Activated CD8-positive, alpha-beta memory T cell treated with anti-CD3 and anti-CD28 coated beads for 4 hours (primary cell): ENCODE measurements at places on chromosomes 16 and 17.
A peak's percentile ranks its signal among the peaks of the same experiment; 100 is the strongest.

GRCh38 chr16:33059206-33059605 lies 134.8 kb upstream of the TP53TG3C start:
- DNase-seq, result no peak

GRCh38 chr17:38460082-38460715 lies 31.9 kb downstream of the ARHGAP23 start:
- no peak for DNase-seq

- DNase-seq, result no peak
Measured at GRCh38 chr16:4373356-4373908, 1.8 kb downstream of the VASN start.

DNA sequence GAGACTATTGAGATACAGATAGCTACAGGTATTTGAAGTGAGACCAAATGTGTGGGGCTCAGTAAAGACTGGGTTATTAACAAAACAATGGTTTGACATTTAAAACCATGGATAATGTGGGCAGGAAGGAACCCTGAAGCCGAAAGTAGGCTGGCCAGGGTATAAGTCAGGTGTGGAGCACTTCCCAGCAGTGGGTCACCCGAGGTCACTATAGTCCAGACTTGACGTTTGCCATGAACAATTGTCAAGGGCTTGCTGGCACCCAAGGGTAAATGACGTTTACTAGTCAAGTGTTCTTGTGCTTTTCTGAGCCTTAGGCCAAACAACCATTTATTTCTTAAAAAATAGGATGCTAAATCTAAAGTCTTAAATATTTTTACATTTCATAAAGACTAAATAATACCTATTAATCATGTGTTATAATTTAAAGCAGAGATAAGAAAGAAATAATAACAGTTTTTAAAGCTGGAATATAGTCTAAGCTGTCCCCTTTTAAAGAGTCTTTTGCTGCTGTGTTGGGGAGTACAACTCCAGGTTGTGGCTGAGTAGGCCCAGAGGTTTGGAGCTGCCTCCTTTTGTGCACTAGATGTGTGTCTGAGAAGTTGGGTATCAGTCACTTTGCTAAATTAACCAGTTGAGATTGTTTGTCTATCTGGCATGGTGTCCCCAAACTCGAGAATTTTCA lies 15.7 kb downstream of the ALDH3A2 start:
- DNase-seq, result no peak

- peak; percentile 79 for DNase-seq
Measured at GRCh38 chr17:8173056-8173870, 2.9 kb downstream of the TMEM107 start.

GRCh38 chr16:20675488-20676267 lies 21.8 kb downstream of the ACSM1 start:
- DNase-seq, result no peak

GRCh38 chr16:14132696-14133048 lies 61.6 kb downstream of the MRTFB start:
- DNase-seq, result no peak

GRCh38 chr17:64634218-64634617 lies 27.9 kb downstream of the SMURF2 start:
- no peak for DNase-seq

DNA sequence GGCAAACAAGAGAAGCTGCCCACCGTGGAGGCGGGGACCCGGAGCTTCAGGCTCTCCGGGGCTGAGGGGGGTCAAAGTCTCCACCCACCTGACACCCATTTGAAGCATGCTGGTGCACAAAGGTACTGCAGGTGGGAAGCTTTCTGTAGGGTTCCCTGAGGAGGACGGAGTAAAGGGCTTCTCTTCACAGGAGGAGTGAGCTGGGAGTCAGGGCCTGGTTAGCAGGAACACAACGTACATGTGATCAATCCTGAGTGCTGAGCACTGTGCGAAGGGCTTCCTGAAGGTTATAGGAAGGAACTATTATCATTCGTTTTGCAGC lies 252.9 kb upstream of the RPL38 start:
- no peak for DNase-seq

GRCh38 chr17:80112471-80113032 lies 11.2 kb downstream of the GAA start:
- DNase-seq, result no peak

DNA sequence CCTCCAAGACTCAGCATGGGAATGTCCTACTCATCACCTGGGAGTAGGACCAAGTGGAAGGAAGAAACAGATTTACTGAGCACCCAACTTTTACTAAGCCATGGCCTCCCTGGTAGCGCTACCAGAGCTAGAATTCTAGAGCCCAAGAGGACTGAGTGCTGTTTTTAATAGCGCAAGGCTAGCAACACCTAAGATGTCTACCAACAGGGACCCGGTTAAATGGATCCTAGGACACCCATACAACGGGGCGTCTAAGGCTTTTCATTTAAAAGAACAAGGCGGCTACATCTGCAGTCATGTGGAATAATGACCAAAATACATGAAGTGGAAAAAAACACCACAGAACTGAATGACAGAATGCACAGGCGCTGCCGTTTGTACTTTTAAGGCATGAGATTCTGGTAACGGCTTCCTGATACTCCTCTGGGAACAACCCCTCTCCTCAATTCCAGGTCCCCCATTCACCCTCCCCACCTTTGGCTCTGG lies 5.1 kb downstream of the GGA2 start:
- DNase-seq, result no peak

- no peak for DNase-seq
Measured at GRCh38 chr17:47935961-47936360, 5.4 kb upstream of the PNPO start.

- no peak for DNase-seq
Measured at GRCh38 chr16:4052801-4053293, 63.4 kb downstream of the ADCY9 start.

- no peak for DNase-seq
Measured at GRCh38 chr17:16178836-16179235, 36.5 kb downstream of the NCOR1 start.

DNA sequence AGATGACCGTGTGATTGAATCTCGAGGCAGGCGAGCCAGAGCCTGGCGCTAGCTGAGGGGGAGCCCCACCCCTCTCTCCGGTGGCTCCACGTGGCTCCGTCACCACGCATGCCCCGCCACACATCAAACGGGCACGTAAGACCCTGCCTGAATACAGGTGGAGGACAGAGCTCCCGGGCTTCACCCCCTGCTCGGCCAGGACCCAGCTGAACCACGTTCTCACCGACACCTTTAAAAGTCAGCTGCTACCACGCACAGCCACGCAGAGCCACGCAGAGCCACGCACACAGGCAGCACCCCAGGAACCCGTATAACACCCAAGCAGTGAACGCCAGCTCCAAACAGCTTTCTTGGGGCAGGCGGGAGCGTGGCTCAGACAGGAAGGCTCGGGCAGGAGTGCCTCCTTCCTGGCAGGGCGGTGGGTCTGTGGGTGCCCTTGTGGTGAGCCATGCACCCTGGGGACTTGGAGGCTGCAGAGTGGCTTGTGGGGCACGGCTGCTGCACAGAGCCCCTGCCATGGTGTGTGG lies 4.4 kb downstream of the TMEM204 start:
- no peak for DNase-seq

DNA sequence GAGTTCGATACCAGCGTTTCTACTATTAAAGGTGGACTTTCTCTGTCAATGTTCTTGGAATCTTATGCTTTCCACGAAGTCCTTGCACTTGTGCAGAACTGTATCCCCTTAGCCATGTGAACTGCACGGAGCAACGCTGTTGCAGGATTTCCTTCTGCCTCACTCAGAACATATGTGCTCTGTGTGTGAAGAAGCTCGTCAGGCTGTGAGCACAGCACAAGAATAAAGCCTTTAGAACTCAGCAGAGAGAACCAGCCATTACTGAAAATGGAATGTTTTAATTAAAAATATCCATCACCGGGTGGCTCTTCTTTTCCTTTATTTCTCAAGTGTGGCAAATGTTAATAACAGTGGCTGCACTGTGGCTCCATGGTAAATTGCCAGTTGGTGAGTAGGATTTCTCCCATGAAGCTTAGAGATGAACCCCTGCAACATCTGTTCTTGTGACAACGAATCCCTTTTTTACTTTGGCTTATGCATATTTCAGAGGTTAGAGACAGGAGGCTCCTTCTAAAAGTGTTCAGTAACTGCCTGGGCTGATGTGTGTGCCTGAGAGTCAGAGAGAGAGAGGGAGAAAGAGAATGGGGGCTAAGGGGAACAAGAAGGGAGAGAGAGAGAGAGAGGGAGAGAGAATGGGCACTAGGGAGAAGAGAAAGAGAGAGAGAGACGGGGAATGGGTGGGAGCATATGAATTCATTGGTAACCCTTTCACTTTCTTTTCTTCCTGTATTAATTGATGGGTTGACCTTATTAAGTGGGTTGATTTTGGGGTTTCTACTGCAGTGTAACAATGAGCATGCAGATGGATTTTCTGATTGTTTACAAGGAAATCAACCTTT lies 50.0 kb downstream of the RPTOR start:
- no peak for DNase-seq

- no peak for DNase-seq
Measured at GRCh38 chr16:89036776-89037175, 56.9 kb upstream of the ACSF3 start.

DNA sequence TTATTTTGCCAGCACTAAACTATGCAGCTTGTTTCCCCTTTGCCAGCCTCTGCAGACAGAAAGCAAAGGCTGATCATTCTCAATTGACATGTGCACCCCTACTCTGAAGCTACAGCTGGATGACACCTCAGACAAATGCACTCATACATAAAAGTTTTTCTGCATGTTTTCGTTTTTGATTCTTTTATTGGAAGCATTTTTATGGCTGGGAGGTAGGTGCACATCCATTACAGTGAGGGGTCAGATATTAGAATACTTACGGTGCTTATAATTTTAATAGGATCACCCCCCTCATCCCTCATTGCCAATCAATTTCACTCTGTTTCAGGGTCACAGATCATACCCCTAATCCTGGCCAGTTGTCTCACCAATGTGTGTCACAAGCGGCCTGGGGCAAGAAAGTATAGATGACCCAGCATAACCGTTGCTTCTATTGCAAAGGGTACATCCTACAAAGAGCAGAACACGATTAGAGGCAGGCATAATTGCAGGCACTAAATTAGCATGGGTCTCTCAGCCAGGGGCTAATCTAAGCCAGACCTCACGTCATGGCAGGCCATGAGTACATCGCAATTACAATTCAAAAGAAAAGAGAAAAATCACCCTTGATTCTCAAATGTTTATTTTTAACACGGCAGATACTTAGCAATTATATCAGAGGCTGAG lies 89.5 kb upstream of the SOX9 start:
- no peak for DNase-seq

- DNase-seq, result no peak
Measured at GRCh38 chr17:57708410-57708809, 36.7 kb downstream of the CCDC182 start.

DNA sequence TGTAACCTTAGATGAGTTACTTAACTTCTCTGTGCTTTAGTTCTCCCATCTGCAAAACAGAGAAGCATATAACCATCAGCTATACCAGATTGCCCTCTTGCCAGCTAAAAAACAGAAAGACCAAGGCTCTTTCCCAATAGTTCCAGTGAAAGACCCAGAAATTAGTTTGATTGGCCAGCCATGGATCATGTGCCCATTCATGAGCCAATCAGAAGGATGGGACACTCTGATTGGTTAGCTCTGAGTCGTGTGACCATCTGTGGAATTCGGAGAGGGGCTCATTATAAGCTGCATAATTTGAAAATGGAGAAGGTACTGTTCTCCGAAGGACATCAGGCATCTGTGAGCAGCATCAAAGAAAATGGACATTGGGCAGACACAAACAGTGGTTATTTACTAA lies 155.2 kb downstream of the ABCC12 start:
- no peak for DNase-seq

DNA sequence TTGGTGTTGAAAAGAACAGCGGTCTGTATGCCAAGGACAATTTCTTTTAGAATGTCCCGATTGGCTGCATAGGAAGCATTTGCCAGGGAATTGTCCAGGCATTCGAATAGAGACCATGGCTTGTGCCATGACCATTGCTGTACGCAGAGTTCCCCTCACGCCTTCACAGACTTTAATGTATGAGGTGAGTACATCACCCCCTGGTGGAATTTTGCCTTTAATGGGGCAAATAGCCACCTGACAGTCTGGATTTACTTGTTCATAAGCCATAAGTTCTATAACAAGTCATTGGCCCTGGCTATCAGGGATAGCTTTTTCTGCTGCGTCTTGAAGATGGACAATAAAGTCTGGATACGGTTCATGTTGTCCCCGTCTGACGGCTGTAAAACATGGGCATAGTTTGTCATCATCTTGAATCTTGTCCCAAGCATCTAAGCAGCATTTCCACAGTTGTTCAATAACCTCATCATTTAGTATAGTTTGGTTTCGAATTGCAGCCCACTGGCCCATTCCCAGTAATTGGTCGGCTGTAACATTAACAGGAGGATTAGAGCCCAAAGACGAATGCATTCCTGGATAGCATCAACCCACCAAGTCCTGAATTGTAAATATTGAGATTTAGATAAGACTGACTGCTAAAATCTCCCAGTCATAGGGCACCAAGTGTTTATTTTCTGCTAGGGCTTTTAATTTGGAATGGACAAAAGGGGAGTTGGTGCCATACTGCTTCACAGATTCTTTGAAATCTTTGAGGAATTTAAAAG lies 67.7 kb upstream of the ARL4D start:
- no peak for DNase-seq

DNA sequence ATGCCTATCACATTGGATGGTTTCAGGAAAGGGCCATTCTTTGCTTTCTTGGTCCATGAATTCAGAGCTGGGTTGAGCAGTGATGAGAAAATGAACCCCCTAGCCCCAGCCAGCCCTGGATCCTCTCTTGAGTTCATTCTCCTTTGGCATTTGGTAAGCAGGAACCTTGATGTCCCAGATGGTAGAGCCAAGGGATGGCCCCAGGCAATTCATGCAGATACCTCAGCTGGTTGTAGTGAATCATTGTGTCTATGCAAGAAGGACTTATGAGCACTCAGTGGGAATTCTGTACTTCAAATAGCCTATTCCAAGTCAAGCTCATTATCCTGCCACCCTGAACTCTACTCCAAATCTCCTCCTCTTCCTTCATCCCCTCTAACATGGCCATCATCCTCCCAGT lies 412.7 kb downstream of the UTP18 start:
- no peak for DNase-seq

DNA sequence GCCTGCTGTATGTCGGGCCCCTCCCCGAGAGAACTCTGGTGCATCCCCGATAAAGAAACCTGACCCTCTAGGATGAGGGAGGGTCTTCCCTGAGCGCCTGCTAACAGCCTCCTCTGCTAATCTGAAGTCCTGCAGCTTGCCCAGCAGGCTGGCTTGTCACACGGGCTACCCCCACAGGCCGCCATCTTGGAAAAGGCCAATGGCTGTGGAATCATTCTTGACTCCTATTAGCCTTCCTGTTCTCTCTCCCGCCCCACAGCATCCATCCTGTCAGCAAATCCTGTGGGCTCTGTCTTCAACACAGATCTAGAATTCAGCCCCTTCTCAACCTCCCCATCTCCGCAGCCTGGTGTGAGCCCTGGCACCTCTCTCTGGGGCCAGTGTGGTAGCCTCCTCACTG lies 12.0 kb downstream of the IL4R start:
- DNase-seq, result no peak
